Fibroblast of pulmonary artery (primary cell): ENCODE measurements at places on chromosomes 2 and 18.

DNA sequence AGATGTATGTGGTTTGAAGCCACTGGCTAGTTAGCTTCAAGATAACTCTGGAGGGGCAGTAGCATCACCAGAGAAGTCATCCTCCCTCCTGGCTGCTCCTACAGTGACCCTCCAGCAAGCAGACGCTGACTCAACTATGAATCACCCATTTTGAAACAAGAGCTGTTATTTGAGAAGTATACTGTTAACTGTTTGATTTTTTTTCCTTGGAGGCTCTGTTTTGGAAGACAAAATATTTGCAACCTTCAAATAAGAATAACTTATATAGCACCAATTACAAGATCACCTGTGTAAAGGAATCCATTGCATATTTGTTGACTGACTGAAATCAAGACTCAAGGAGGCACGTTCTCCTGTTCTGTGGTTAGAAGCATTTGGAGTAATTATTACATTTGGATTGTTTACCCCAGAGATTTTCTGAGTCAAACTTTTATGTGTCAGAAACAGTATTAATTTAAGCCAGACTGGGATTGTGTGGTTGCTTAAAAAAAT, 313.8 kb downstream of the MTX2 start:
- peak; percentile 91 for DNase-seq

DNA sequence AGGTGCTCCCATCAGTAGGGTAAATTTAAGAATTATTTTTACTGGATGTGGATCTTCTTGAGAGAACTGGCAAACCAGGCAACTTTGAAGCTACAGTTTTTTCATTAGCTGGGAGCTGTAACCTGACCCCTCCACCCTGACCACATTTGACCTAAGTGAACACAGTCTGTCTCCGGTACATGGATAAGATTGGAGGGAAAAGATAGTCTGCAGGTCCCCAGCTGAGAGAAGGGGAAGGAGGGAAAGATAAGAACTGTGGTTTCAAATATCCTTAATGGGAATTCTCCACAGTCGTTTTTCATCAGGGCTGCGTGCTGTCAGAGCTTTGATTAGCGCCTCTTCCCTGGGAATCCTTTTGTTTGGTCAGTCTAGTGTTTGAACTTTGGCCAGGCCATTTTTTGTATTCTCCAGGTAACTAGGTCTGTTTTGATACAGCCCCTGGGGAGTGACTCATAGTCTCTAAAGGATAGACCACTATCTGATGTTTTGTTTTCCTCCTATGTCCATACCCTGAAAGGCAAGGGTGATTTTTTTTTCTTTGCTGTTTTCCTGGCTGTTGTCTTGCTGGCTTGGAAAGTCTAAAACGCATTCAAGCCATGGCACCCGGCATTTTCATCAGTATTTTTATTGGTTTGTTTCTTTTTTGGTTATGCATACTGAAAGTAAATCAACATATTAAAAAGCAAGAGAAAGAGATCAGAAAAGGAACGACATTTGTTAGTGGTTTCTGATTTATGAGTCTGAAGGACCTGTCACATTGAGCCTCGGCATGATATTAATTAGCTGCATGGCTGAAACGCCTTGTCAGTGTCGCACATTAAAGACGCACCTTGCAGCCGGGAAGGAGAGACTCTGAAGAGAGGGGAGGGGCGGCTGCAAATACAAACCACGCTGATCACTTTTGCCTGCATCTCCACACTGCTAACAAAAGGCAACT, 183.4 kb upstream of the FN1 start:
- DNase-seq = peak; percentile 88

- no peak for DNase-seq
Measured at GRCh38 chr2:94875820-94876522, 4.7 kb downstream of the TEKT4 start.

- no peak for DNase-seq
Measured at GRCh38 chr2:8840475-8841091, 3.2 kb upstream of the KIDINS220 start.

GRCh38 chr2:42194428-42194827, 25.3 kb downstream of the EML4 start:
- DNase-seq = no peak

DNA sequence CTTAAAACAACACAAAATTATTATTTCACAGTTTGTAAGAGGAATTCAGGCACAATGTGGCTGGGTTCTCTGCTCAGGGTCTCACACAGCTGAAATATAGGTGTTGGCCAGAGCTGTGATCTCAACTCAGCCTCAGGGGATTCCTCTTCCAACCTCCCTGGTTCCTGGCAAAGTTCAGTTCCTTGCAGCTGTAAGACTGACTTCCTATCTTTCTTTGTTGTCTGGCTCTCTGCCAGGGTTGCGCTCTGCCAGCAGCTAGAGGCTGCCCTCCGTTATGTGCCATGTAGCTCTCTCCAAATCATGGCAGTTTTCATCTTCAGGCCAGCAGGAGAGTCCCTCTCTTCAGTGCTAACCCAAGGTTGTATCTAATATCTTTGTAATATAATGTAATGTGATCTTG, 272.5 kb upstream of the KCNJ3 start:
- peak; percentile 1 for DNase-seq

- peak; percentile 52 for DNase-seq
Measured at GRCh38 chr2:120910956-120911951, 175.6 kb downstream of the GLI2 start.

- DNase-seq = no peak
Measured at GRCh38 chr2:98868548-98869271, 67.3 kb downstream of the CRACDL start.

- DNase-seq = no peak
Measured at GRCh38 chr2:149141046-149141445, 102.5 kb downstream of the LYPD6B start.

- no peak for DNase-seq
Measured at GRCh38 chr2:225171350-225171749, 129.1 kb upstream of the DOCK10 start.

GRCh38 chr2:219126555-219126954, 34.1 kb downstream of the NHEJ1 start:
- peak; percentile 24 for DNase-seq

DNA sequence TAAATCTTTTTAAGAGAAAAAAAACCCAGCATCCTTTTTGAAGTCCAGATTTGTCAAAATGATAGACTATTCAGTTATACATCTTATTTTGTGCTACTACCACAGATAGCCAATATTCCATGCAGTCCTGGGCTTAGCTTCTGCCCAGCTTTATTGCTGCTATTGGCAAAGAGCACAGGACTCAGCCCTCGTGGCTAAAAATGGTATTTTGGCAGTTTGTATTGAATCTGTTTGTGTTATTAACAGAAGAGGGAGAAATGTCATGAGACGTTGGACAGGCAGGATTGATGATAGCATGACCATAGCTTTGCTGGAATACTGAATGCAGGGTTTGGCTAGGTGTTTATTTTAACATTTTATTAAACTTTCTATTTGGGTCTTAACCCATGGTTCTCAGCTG, 19.4 kb downstream of the ELAC1 start:
- no peak for DNase-seq

DNA sequence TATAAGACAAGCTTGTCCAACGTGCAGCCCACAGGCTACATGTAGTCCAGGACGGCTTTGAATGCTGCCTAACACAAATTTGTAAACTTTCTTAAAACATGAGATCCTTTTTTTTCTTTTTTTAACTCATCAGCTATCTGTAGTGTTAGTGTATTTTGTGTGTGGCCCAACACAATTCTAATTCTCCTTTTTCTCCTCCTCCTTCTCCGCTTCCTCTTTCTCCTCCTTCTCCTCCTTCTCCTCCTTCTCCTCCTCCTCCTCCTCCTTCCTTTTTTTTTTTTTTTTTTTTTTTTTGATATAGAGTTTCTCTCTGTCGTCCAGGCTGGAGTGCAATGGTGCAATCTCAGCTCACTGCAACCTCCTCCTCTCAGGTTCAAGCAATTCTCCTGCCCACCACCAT, 39.3 kb upstream of the GTF2A1L start:
- no peak for DNase-seq

DNA sequence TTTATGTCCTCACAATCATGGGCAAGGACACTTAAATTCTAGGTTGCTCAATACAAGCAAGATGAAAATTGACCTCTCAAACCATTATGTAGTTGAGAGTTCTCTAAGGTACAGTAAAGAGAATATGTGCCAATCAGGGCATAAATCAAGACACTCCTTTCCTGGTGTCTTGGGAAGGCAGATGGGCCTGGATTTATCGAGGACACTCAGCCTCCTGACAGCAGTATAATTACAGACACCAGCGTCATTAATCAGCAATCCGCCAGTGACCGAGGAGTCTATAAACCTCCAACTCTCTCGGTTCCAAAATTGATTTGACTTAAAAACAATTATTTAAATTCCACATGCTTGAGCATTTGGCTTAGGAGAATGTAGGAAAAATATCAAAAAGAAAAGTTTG, 75.7 kb upstream of the DAPL1 start:
- no peak for DNase-seq

- DNase-seq = no peak
Measured at GRCh38 chr2:28085201-28085600, 194.7 kb downstream of the BABAM2 start.

DNA sequence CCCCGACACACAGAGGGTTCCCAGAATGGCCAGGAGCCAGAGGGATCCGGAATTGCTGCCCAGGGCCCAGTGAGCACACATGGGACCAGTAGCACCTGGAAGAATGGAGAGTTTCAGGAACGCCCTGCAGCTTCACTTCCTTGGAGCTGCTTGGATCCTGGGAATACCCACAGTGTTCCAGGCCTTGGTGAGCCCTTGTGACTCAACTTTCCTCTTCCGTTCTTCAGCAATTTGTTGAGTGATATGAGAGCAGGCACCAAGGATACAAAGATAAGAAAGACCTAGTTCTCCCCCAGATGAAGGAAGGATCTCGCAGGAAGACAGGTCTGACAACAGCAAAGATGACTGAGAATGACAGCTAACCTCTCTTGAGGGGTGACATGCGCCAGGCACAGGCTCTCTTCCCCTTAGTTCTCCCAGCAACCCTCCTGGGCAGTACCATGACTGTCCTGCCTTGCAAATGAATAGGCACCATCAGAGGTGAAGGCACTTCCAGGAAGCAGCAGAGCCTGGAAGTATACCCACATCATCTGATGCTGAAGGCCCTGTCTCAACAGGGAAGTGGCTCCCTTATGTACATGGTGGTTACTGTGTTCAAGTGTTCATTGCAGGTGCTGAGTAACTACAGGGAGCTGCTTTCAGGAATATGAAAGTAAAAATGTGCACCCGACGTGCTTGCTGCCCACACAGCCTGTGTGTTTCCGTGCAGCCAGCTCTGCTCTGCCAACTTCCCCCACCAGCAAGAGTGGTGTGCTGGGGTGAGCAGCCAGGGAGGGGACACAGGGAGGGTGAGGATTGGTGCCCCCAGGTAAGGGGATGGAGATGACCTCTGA, 116.2 kb downstream of the STPG4 start:
- DNase-seq = peak; percentile 34

DNA sequence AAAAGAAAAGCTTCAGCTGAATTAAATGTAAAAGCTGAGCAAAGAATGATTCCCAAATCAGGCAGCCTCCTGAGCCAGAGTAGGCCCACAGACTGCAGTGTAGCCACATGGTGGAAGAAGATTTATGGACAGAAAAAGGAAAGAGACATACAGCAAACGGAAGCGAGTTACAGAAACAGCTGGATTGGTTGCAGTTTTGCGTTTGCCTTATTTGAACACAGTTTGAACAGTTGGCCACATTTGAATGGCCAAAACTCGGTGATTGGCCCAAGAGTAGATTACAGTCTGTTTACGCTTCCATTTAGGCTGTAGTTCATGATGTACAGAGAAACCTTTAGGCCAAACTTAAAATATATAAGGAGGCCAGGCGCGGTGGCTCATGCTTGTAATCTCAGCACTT, 35.1 kb downstream of the SH2D6 start:
- DNase-seq = no peak

GRCh38 chr2:143294068-143294467, 164.8 kb downstream of the ARHGAP15 start:
- no peak for DNase-seq

- peak; percentile 31 for DNase-seq
Measured at GRCh38 chr2:31318361-31319336, 84.7 kb downstream of the EHD3 start.

DNA sequence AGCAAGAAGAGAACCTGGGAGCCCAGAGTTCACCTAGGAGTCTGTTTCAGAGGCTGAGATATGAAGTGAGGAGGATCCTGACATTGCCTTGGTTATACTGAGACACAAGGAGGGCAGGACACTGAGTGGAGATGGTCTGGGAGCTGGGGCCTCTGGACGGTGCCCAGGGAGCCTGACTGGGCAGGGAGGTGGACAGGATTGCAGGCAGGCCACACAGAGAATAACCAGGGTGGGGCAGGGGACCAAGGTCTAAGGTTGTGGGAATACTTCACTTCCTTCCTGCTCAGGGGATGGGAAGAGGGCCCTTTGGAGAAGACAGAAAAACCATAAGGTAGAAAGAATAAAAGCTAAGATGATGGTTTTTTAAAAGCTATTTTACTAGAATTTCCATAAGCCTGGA, 18.7 kb downstream of the EDAR start:
- no peak for DNase-seq

DNA sequence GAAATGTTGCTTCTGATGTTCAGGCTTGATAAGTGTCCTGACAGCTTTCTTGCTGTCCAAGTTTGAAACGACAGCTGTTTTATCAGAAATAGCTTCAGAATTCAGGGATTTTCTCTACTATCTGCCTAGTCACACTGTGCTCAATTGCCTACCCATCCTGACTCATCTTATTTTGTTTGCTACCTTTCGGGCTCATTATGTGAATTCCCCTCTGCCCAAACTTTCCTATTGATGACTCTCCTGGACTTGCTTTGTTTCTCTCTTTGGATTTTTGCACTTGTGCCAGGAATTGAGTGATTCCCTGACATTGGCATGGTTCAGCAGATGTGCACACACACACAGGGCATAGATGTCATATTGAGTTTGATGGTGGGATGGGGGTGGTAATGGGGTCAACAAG, 1052.6 kb upstream of the PIK3C3 start:
- DNase-seq = no peak

GRCh38 chr2:158154596-158154995, 52.9 kb downstream of the UPP2 start:
- DNase-seq = no peak

- no peak for DNase-seq
Measured at GRCh38 chr2:139124271-139124670, 344.1 kb upstream of the NXPH2 start.

DNA sequence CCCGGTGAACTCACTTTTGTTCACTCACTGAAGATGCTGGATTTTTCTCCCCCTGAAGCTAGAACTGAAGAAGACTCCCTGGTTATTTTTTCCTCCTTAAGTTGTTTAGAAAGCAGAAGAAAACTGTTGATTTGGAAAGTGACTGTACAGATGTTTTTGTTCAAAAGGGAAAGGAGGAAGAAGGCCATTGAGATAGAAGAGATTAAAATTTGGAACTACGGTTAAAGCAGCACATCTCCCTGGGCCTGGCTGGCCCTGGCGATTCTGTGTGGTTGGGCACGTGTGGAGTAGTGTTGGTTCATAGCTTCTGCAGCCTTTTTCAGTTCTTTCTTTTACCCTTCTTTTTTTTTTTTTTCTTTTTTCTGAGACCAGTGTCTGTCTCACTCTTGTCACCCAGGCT, 109.2 kb downstream of the MAP4K4 start:
- no peak for DNase-seq

DNA sequence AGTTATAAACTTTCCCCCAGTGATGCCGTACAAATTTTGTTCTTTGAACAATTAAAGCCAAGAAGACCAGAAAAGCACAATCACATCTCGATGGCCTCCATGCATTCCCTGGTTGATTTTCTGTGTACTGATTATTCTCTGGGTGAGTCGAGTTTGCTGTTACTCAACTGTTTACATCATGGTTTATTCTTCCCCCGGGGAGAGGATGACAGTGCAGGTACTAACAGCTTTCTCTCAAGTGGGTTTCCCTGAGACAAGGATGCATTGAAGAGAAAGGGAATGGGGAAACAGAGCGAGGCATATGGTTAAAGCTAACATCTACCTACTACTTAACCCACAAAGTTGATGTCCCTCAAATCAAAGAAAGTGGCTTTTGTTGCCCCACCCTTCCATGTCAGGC, 410.8 kb upstream of the FANCL start:
- DNase-seq = no peak
